ENCODE measurements at places on chromosomes 3 and 15.

DNA sequence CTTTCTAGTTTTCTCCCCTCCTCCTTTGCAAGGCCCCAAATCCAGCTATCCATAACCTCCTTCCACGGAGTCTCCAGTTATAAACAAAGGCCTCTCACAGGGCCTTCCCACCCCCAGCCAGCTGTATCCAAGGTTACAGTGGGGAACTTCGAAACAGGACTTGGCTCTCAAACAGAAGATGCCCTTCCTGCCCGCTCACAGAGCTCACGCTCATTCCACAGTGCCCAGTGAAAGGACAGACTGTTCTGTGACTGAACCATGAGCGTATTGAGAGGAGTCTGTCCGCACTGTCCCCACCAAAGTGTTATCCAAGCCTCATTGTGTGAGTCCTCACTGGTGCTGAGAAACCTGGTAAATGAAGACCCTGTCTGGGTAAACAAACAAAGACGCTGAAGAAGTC lies 35.4 kb downstream of the ARHGAP31 start:
- DNase-seq = no peak

DNA sequence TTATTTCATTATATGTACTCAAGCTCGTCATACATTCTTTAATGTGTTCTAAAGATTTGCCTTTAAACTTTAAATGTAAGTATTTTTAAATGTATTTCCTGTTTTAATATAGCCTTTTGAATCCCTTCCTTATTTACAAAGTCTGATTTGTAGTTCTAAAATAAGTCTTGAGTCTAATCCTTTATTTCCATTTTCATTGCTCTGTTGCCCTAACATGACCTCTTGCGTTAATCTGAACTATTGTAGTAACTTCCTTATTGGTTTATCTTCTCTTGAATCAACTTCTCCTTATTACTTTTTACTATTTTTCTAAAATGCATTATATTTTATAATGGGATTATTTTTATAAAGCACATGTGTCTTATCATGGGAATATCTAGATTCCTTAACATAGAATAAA lies 24.0 kb downstream of the KNL1 start:
- DNase-seq = no peak

DNA sequence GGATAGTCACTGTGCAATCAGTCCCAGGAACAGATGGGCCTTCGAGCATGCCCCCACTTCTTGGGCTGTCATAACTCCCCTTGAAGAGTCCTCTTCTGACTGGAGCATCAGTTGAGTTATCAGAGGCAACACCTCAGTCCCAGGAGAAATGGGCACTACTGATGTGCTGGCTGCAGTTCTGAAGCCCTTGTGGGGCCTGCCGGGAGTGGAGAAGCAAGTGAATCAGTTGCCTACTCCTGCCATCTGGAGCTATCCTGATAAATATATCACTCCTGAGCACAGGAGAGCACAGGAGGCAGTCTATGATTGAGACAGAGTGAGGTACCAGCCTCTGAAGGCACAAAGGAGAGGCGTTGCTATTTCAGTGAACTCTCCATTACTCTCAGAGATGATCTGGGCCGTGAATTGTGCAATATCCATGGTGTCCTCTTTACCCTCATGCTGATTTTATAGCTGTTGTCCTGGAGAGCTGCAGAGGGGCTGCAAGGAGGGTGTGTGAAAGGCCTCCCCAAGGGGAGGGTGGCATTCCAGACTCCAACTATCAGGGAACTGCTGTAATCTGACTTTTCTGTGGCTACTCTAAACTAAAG lies 344.2 kb upstream of the ROPN1 start:
- DNase-seq = no peak

- DNase-seq = no peak
These were observed 186.3 kb upstream of the ATP11B start for GRCh38 chr3:182606905-182607504.

- DNase-seq = no peak
These were observed 4.6 kb upstream of the HLTF start for GRCh38 chr3:149090907-149091306.

DNA sequence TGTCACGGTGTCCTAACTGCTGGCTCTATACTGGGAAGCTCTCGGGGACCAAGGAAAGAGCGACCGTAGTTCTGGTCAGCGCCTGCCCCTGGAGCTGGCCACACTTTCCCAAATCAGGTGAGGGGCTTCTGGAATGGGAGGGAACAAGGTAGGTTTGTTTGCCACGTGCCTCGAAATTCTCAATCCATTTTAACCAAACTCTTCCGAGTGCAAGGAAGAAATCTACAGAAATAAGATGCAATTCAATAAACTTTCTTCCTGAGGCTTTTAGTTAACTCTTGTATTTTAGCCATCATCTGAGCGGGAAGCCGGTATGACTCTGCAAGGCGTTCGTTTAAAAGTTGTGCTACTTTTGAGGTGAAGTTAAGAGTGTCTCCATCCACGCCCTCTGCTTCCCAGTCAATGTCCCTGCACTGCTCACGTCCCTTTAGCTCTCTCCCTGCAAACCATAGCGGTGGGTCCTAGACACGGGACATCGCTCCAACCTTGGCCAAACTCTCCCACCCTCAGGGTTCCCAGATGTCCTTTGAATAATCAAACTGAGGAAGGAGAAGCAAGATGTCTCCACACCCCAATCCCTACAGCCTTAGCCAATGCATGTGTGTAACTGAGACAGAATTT lies 597 bp downstream of the AGTR1 start:
- no peak for DNase-seq

GRCh38 chr3:140434261-140434905 lies 243.5 kb upstream of the TRIM42 start:
- no peak for DNase-seq
